Fibroblast of skin of scalp (primary cell): ENCODE measurements at places on chromosomes 12 and 14.

DNA sequence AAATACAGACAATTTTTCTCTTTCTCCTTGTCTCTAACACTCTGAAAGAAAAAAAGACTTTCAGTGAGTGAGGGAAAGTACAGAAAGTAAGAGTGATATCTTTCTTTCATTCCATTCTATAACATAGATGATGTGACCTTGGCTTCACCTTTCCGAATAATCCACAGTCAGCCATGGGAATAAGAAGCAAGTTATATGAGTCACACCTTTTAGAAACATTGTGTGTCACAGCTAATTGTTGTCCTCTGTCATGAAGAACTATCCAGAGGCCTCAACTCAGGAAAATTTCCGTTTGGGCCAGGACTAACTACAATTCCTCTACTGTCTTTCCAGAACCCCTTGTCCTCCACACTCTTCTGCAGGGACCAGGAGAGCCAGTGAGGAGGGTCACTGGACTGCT lies 209.7 kb upstream of the FAR2 start:
- DNase-seq: peak; percentile 52

DNA sequence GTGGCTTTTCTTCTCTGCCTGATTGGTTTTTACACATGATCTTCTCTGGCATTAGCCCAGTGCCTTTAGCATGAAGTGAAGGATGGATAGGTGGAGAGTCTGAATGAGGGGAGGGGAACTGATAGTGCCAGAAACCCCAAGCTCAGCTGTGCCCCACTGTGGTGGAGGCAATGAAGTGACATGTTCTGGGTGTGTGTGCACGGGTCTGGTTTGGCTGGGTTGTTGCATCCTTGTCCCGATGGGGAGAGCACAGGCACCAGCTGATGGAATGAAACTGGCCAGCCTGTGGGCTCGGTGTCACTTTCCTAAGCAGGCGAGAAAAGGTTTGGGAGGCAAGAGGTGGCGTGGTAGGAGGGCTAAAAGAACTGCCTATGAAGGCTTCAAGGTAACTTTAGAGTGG lies 65.3 kb downstream of the CACNA1C start:
- no peak for DNase-seq

DNA sequence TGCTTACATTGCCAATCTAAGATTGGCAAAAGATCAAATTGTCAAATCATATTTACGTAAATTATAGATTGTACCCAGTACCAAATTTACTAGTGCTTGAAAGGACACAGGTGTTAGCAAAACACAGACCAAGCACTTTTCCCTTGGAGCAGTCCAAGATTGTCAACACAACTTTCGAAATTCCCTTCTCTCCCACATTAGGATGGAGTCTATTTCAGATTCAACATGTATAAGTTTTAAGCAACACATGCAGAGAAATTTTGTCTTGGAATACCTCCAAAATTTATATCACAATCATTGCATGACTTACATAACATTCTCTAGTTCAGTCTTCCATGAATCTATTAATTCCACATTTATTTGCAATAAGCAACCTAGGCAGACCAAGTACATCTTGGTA lies 74.9 kb upstream of the SLCO1C1 start:
- DNase-seq: peak; percentile 57

GRCh38 chr14:76133103-76133502 lies 18.6 kb upstream of the GPATCH2L start:
- DNase-seq: peak; percentile 34

- no peak for DNase-seq
These were observed 145.3 kb downstream of the GRIN2B start for GRCh38 chr12:13836099-13836498.

GRCh38 chr14:67705211-67705610 lies 3.5 kb downstream of the RDH12 start:
- DNase-seq: no peak

DNA sequence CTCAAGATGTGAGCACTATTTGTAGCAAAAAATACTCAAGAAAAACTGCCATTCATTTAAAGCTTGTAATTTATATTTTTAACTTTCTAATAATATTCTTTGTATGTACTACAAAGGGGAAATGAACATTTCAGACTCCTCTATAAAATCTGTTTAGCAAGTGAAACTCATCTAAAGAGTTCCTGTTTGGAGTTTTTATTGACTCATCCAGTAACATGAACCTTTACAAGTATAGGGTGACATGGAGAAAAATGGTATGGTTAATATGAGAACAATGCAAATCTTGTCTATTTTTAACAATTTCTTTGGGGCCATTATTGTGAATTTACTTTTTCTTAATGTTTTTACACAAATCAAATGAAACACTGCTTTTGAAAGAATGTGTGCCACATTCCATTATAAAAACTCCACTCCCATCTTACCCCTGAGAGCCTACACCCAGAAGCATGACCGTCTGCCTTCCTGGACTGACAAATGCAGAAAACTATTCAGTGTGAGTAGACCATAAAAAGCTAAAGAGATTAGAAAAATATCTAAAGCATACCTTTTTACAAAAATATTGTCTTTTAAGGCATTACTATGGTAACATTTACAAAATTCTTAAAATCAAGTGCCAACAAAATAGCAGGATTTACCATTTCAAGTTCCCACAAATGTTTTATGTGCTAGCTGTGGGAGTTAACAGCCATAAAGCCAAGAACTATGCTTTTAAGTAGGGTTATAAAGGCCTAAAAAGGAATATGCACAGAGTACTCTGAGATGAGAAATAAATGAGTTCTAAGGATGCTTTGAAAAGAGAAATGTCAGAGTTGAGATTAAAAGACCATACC lies 144.0 kb downstream of the ADAMTS20 start:
- peak; percentile 77 for DNase-seq

DNA sequence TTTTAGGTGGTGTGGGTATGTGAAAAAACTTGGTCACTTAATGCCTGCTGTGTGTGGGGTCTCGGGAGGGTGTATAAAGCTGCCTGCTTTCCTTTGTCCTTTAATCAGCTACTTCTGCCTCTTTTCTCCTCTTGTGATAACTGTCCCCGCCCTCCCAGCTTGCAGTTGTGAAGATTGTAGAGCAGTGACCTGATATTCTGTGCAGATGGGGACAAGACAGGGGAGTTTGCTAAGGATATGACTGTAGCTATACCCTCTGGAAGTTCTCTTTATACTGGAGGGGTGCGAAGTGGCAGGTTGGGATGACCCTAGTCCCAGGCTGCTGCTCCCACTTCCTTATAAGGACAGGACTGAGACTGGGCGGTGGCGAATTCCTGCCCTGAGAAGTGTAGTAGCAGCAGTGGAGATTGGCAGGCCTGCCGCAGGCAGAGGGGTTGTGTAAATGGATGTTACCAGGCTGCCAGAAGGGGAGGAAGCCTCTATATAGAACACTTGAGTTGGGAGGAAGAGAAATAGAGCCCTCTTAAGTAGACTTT lies 835 bp downstream of the MYL6 start:
- DNase-seq: peak; percentile 87

DNA sequence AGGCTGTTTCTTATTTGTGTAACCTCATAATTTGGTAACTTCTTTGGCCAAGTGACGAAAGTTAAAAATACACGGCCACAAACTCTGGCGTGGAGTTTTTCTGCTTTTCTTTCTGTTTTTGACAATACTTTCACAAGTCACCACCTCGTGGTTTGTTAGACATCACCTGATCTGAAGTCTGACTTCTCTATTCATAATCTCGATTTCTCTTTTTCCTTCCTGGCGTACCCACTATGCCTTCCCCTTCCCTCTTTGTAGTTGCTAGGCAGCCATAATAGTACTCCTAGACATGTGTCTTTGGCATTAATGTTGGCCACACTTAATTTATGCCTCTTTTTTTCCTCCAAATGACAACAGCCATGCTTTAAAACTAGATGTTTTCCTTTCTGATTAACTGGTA lies 97.6 kb downstream of the POLR3B start:
- DNase-seq: no peak

DNA sequence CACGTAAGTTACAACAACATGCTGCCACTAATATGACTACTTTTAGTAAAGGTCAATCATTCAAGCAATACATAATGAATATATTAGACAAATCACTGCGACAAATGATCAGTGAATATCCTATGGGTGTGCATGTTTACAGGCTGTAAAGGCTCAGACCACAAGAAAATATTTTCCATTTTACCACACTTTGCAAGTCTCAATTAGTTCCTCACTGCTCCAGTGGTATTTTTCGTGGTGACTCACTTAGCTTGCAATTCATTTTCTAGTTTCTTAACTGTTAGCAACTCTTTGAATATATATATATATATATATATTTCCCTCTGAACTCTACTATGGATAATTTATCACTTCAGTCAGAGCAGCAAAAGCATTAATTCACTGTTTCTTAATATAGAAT lies 96.9 kb downstream of the EML5 start:
- DNase-seq: peak; percentile 35

DNA sequence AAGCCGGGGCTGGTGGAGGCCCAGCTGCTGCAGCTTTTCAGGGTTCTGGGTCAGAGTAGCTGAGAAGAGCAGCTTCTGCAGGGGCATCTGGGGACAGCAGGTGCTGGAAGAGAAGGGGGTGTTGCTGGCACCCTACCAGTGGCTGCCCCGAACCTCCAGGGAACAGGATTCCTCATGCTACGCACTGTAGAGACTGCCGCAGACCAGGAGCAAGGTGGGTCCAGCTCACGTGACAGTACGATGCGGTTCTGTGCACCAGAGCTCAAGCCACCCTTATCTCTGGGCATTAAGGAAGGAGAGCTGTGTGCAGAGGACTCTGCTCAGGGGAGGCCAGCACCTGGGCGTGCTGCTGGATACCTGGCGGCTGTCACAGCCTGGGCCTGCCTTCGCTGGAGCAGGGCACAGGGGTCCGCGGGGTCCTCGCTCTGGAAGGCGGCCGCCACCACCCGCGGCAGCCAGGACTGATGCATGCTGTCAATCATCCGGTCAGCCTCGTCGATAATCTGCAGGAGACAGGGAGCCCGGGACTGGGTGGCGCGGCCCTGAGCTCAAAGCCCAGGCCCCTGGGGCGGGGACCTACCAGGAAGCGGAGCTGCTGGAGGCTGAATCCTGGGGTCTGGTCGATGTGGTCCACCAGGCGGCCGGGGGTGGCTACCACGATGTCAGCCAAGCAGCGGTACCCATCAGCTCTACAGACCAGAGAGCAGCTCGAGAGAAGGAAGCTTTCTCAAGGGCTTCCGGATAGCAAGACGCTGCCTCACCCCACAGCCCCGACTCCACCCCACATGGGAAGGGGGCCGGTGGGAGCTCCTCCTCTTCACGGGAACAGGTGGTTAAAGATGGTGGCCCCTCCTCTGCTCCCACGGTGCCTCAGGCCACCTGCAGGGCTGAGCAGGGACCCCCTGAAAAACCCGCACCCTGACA lies 2.9 kb downstream of the DDX51 start:
- DNase-seq: no peak

- DNase-seq: no peak
These were observed 85.5 kb upstream of the SSTR1 start for GRCh38 chr14:38122241-38122640.

DNA sequence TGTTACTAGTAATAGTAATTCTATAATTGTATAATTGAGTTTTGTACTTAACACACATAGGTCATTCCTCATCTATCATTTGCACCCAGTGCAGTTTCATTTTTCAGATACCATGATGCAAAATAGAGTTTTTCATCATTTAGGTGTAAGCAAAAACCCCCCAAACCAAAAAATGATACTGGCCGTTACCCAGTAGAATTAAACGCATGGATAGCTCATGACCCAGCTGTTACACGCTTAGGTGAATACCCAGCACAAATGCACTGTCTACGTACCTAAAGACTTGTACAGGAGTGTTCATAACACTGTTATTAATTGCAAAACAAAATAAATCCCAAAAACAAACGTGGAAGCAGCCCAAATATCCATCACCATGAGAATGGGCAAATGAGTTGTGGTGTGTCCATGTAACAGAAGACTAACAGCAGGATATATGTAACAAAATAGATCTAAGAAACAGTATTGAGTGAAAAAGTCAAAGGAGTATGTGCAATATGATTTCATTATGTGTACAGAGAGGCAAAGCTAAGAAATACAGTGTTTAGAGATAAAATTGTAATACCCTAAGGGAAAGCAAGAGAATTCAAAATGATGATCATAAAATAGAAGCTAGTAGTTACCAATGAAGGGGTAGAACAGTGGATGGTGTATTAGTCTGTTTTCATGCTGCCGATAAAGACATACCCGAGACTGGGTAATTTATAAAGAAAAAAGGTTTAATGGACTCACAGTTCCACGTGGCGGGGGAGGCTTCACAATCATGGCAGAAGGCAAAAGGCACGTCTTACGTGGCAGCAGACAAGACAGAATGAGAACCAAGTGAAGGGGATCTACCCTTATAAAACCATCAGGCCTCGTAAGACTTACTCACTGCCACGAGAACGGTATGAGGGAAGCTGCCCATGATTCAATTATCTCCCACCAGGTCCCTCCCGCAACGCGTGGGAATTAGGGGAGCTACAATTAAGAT lies 49.8 kb downstream of the EID3 start:
- DNase-seq: no peak

DNA sequence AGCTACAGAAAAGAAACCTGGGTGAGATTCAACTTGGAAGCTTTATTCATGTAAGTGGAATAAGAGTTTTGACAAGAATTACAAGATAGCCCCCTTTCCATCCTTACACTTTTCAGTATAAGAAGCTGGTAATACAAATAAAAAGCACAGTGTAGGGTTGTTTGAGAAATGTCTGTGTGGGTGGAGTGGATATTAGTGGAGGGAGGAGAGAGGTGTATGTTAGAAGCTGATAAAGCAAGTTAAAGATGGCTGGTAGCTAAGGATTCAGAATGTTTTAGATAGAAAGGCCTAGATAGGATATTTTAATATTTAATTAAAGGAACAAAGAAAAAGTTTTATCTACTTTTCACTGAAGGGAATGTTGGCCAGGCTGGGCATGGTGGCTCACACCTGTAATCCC lies 12.5 kb downstream of the CFAP54 start:
- DNase-seq: no peak
